Thoracic aorta (tissue), 2 donors: ENCODE measurements at places on chromosomes 6 and 20. TPM values are rescaled to one million over a fixed set of nuclear protein-coding genes. Genes with fewer than 3 reads are reported as not detected.

Gene ACTR5
- 8.1 TPM for total RNA-seq

Gene POU5F1
- 4.0 TPM for total RNA-seq

DNA sequence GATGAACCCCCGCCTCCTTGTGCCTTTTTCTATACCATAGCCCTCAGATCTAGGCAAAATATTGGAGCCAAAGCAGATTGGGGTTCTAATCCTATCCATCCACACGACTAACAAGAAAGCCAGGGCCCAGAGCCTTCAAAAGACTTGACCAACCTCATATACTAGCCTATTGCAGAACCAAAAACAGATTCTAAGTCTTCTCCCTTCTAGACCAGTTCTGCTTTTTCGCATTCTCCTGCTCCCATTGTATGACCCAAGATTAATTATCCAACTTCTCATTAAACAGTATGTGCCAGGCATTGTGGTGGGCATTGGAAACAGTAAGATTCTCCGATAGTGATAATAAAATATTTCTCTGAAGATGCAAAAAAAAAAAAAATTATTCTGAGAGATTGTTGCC lies 113.7 kb upstream of the JARID2 start:
- DNase-seq: no peak

DNA sequence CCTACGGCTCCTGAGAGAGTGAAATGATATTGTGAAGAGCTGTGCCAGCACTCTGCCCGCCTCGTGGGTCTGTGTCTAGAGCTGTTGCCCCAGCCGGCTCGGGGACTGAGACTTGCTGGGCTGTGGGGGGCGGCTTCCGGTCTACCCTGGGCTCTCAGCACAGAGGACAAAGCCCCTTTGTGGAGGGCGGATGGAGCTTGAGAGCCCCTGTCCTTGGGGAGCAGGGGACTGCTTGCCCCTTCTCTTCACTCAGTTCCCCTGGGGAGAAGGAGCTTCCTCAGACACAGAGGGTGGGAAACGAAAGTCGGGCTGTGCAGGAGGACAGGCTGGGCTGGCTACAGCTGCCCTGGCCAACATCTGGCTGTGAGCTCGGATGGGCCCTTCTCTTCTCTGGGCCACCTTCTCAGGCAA lies 11.0 kb downstream of the SRC start:
- no peak for DNase-seq
